Central memory CD4-positive, alpha-beta T cell (primary cell): ENCODE measurements at places on chromosomes 2 and 18.

DNA sequence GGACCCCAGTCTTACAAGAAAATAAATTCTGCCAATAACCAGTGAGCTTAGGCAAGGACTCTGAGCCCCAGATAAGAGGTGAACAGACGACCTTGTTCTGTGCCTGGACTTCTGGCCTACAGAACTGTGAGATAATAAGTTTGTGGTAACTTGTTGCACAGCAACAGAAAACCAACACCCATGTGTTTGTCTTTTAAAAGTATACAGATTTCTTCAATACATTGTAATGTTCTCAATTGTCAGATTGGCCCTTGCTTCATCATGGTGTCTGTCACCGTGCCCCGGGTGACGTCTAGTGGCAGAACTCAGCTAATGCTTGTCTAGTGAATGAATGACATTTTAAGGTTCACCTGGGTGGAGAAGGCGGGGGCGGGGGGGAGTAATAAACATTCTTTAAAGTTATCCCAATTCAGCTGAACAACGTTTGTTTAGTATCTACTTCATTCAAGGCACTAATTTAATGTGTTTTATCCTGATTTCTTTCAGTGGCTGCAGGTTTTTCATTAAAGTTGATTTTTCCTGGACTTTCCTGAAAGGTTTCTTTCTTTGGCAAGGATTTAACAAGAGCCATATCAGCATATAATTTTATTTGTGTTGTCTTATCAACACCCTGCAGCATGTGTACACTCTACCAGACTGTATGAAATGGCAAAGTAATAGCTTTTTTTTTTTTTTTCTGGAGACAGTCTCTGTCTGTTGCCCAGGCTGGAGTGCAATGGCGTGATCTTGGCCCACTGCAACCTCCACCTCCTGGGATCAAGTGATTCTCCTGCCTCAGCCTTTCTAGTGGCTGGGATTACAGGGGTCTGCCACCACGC is 123.8 kb upstream of the DLX2 start:
- peak; percentile 43 for DNase-seq

DNA sequence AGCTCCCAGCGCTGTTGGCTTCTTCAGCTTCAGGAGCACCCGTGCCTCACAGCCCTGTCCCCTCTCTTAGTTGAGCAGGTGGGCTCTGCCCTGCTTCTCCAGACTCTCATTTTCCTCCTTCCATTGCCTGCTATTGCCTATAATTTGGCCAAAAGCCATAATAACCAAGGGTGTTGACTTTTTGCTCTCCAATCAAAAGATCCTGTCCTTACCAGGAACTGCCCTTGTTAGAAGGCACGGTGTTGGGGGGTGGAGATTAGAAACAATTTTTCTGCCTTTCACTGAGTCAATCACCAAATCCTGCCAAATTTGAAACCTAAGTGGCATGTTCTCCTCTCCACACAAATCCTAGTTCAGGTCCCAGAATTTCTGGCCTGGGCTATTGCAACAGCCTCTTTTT is 16.7 kb upstream of the PDIA6 start:
- no peak for DNase-seq

DNA sequence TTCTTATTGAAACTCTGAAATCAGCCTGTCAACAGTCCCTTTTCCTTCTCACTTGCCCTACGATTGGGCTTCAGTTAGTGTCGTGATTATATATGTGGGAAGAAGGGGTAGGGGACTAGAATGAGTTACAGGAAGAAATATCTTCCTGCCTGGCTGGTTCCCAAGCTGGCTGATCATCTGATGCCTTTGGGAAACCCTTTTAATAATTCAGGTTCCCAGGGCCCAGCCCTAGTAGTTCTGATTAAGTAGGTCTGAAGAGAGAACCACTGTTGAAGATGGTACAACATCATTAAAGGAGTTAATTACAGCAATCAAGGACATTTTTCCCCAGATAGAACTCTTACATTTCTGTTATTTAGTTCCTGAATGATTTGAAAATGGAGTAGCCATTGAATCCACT is 110.1 kb upstream of the EML6 start:
- DNase-seq, result no peak

DNA sequence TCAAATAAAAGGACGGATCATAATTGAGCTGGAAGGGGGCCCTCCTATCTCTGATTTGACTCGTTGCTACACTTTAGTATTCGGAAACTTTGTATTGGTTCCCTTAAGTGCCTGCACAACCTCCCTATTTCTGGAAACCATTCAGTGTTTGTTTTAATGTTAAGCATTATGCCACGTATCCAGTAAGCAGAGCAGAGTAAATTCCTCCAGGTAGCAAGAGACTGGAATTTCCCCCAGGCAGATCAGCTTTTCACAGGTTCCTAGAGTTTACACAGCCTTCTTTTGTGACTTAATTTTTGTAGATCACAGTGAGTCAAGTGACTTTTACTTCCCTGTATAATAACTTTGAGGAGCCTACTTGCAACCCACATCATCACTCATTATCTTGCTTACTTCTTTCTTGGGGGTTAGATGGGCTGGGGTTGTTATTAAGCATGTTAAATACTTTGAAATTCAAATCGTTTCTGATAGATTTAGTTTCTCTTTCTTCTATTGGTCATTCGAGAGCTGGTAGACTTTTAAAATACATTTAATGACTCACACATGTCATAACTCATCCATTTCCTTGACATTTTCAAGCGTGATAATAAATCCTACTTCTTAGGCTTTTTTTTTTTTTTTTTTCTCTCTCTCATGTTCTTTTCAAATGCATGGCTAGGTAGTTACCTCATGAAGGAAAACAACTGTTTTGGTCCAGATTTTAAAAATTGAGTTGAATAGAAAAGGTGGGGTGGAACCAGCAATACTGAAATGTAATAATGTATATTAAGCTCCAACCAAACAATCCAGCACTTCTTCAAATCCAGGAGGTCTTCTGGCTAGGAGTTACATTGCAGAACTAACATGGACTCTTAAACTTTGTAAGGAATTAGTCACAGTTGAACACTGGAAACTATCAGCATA is 219.3 kb downstream of the NEDD4L start:
- no peak for DNase-seq

DNA sequence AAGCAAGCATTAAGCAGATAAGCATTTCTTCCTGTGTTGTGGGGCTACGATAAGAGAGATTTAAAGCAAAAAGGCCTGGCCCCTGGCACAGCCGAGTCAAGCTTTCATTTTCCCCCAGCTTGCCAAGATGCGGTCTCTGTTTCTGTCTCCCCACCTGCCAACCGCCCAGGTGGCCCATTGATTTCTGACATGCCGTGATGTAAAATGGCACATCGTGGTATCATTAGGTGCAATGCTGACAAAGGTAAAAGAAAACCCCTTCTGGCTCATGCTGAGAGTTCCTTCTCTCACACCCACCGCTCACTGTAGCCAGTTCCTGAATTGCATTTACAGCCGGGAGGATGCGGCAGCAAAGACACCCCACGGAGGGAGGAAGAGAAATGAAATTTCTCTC is 62.8 kb downstream of the BOD1L2 start:
- DNase-seq, result no peak
